Left renal pelvis (tissue), 4 donors: ENCODE measurements at places on chromosomes 6 and 20.

GRCh38 chr20:58145506-58146080 lies 82.9 kb downstream of the ANKRD60 start:
- no peak for DNase-seq

DNA sequence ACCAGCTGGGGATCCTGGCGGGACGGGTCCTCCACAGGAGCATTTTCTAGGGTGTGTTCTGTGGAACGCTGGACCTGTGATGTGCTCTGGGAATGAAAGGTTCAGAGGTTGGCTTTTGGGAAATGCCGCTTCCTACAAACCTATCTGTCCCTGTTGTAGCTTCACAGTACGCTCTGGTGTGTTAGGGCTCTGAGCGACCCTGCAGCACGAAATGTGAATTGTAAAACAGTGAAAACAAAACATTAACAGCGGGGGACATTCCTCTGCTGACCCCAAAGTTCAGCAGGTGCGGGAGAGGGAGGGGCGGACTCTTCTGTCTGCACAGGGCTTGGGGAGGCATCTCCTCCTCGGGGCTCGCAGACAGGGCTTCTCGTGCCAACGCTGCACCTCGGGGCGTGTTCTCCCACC lies 155.9 kb downstream of the NRN1 start:
- no peak for DNase-seq

DNA sequence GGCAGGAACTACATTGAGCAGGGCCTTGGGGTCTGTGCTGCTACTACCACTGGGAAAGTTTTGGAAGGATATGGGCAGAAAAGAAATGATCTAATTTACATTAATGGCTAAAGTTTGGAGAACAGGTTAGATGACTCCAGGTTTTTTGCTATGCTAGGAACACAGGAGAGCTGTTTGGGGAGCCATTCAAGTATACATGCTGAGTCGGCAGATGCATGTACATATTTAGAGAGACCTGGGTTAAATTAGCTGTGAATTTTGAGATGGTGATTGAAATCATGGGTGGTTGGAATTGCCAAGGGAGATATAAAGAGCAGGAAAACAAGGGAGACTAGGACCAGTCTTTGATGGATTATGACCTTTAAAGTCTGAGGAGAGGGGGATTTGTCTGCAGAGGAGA lies 113.1 kb upstream of the BACH2 start:
- DNase-seq: no peak

DNA sequence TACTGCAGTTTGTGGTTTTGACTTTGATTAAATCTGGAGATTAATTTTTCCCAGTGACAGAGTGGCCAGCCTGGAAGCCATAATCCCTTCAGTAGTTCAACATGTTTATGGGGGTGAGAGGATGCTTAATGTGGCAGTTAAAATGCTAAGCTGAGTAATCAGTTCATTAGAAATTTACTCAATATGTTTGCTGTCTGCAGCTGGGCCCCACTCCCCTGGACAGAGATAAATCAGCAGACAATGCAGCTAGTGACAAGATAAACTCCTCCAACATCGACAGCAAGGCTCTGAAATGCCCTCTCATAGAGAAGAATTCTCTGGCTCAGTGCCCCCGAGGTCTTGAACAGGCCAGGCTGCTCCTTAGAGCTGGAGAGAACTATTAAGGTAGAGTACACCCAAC lies 101.9 kb downstream of the LRFN2 start:
- peak; percentile 49 for DNase-seq

DNA sequence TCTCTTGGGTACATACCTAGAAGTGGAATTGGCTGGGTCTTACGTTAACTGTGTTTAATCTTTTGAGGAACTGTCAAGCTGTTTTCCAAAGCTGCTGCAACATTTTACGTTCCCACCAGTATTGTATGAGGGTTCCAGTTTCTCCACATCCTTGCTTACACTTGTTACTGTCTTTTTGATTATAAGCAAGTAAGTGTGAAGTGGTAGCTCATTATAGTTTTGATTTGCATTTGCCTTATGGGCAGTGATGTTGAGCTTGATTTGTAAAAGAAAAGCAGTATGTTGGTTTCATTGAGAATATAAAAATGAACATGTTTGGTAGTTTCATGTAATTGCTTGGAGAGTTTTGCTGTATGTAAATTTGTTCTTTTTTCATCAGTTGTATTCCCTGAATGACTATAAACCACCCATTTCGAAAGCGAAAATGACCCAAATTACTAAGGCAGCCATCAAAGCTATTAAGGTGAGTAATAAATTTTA lies 40.4 kb downstream of the SCAF8 start:
- no peak for DNase-seq

DNA sequence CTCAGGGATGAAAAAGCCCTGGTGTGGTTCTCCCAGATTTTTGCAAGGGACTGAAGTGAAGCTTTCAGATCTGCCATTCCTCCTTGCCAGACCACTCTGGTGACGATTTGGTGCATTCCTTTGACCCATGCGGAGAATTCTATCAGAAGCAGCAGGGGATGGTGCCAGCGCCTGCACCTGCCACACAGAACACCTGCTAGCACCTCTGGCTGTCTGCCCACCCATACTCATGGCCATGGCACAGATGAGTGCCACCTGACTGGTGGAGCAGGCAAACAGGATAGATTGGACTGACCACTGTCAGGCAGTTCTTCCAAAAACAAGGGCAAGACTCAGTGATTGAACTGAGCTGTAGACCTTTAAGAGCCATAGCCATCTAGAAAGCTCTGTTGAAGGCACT lies 107.1 kb downstream of the CDYL start:
- DNase-seq: no peak

- no peak for DNase-seq
These were observed 124.2 kb upstream of the PTPN1 start for GRCh38 chr20:50385733-50386640.

DNA sequence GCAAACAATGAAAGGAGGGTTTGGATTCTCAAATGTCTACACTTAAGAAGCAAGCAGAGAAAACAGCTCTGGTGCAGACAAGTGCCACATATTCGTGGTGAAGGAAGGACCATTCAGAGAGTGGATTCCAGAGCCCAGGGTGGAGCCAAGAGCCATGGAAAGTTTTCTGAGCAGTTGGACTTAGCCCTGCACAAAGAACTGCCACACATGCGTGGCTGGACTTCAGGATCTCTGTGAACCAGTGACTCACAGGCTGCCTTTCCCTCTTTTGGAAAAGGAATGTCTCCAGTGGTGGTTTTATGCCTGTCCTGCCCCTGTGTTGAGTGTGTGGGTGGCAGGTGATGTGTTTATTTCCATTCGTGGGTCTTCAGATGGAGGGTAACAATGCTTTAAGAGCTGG lies 489.5 kb downstream of the CDH26 start:
- DNase-seq: no peak

- DNase-seq: no peak
These were observed 98.3 kb upstream of the CHD6 start for GRCh38 chr20:41716436-41716835.
